Activated T-cell treated with anti-CD3 and anti-CD28 coated beads, Interleukin-2, amount 50 U/mL, for 72 hours (primary cell): ENCODE measurements at places on chromosomes 3 and 15. TPM values are rescaled to one million over a fixed set of nuclear protein-coding genes. Genes with fewer than 3 reads are reported as not detected.
A peak's percentile ranks its signal among the peaks of the same experiment; 100 is the strongest.

- no peaks in the 10 kb centered on the region for H3K4me1 ChIP-seq
- H3K4me3 ChIP-seq, result no peak overlapping the region
- H3K36me3 ChIP-seq, result no peaks in the 10 kb centered on the region
- no peak for DNase-seq
- H3K27ac ChIP-seq, result no peak overlapping the region
Observed at GRCh38 chr15:93913871-93914270, 317.5 kb upstream of the MCTP2 start.

GRCh38 chr3:53688066-53688465 lies 158.2 kb downstream of the CHDH start:
- no peak for DNase-seq
- H3K4me3 ChIP-seq, result no peak overlapping the region
- H3K27ac ChIP-seq, result no peak overlapping the region
- H3K27me3 ChIP-seq, result peaks cover 15% of the 10 kb centered on the region
- H3K4me1 ChIP-seq, result no peaks in the 10 kb centered on the region

The SLC25A36 gene
- 83.6 TPM for total RNA-seq

DNA sequence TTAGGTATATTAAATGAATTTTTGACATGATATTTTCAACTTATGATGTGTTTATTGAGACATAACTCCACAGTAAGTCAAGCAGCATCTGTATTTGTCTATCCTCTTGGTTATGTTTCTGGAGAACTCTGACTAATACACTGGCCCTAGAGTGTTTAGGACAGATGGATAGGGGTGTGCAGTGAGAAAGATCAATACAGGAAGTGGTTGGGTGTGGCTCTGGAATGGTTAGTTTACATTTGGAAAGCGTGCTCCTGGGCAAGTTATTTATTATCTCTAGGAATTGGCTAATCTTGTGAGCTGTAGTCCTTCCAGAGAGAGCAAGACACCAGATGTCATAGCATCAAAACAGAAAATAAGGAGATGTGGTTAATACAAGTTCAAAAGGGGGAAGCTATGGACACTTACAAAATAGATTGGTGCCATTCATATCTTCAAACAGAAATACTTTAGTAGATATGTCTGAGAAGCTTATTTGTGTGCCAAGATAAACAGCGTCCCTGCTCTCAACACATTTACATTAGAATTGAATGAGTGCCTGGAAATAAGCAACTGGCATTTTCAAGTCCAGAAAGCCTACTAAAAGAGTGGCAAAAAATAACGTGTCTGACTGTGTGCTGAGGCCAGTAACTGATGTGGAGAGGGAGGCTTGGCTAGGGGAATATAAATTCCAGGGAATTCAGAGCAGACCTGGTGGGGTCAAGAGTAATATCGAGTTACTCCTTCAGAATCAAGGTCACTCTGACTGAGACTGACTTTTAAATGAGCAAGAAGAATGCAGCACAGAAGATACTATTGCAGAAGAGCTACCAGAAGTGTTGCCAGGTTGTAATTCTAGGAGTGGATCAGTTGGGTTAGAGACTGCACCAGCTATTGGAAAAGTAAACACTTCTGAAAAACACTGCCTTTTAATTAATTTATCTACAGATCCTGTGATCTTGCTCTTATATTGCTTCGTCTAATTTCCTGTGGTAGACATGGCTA lies 33.4 kb upstream of the PLAAT1 start:
- H3K27ac ChIP-seq, result no peak overlapping the region
- H3K27me3 ChIP-seq, result no peaks in the 10 kb centered on the region
- H3K4me1 ChIP-seq, result no peaks in the 10 kb centered on the region
- no peak overlapping the region for H3K4me3 ChIP-seq

The GMPS gene
- 126 TPM for total RNA-seq

GRCh38 chr3:188607805-188608315 lies 453.9 kb downstream of the LPP start:
- no peak overlapping the region for H3K27ac ChIP-seq
- no peak overlapping the region for H3K4me3 ChIP-seq
- peaks cover 8% of the 10 kb centered on the region for H3K36me3 ChIP-seq
- H3K4me1 ChIP-seq, result peaks cover 7% of the 10 kb centered on the region
- no peaks in the 10 kb centered on the region for H3K27me3 ChIP-seq

The GRK7 gene
- not detected for total RNA-seq

The LMAN1L gene
- 0.53 TPM for total RNA-seq

DNA sequence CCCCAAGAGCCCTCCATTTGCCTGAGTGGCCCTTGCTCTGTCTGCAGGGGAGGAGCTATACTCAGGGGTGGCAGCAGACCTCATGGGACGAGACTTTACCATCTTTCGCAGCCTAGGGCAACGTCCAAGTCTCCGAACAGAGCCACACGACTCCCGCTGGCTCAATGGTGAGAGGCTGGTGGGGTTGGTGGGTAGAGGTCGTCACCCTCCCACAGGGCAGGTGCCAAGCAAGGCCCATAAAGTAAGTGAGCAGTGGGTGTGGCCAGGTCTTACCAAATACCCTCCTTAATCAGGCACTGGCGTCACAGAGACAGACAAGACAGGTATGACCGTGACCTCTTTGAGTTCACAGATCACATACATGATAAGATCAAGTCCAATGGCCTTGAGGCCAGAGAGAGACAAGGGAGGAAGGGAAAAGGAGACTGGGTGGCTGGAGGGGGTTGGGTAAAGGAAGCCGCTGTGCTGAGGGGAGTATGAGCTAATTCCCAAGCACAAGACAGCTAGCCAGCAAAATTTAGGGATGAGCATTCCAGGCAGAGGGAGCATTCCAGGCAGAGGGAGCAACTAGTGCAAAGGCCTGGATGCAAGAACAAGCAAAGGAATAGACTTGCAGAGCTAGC lies 2.5 kb downstream of the SEMA3B start:
- no peak overlapping the region for H3K4me3 ChIP-seq
- H3K27ac ChIP-seq, result no peak overlapping the region
- peaks cover 41% of the 10 kb centered on the region for H3K4me1 ChIP-seq
- peaks cover 45% of the 10 kb centered on the region for H3K27me3 ChIP-seq
- DNase-seq, result no peak

The PTH1R gene
- total RNA-seq, result not detected

The SNTN gene
- not detected for total RNA-seq

DNA sequence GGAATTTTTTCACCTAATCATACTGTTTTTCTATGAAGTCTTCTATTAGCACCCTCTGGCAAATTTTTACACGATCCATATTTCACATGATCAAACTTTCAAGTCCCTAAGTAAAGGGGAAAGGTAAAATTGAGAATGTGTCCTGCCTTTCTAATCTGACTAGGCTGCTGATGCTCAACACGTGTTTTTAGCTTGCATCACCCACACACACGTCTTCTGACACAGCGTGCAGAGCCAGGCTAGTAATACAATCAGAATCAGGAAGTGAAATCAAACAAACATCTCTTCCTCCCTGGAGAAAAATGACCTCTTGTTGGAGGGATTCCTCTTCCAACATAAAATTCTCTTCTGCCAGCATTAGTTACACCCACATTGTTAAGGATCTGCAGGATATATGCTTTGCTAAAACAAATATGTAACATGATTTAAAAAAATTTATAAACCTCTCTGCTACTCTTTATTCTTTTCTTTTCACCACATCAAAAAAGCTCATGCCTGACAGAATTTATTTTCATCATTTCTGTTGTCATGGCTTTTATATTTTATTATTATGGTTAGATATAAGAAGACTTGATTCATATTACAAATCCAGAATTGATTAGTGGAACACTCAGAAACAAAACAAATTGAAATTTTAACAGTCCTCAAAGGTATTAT lies 122.4 kb downstream of the RAP2B start:
- peak overlapping the region; percentile 62 for H3K4me3 ChIP-seq
- peak; percentile 39 for DNase-seq
- H3K27me3 ChIP-seq, result no peaks in the 10 kb centered on the region
- H3K27ac ChIP-seq, result peak overlapping the region; percentile 38
- H3K4me1 ChIP-seq, result peaks cover 40% of the 10 kb centered on the region
- no peaks in the 10 kb centered on the region for H3K36me3 ChIP-seq

GRCh38 chr15:78343276-78344060 lies 3.3 kb downstream of the CRABP1 start:
- no peak overlapping the region for H3K4me3 ChIP-seq
- no peaks in the 10 kb centered on the region for H3K36me3 ChIP-seq
- DNase-seq, result no peak
- H3K27ac ChIP-seq, result no peak overlapping the region
- no peaks in the 10 kb centered on the region for H3K4me1 ChIP-seq

DNA sequence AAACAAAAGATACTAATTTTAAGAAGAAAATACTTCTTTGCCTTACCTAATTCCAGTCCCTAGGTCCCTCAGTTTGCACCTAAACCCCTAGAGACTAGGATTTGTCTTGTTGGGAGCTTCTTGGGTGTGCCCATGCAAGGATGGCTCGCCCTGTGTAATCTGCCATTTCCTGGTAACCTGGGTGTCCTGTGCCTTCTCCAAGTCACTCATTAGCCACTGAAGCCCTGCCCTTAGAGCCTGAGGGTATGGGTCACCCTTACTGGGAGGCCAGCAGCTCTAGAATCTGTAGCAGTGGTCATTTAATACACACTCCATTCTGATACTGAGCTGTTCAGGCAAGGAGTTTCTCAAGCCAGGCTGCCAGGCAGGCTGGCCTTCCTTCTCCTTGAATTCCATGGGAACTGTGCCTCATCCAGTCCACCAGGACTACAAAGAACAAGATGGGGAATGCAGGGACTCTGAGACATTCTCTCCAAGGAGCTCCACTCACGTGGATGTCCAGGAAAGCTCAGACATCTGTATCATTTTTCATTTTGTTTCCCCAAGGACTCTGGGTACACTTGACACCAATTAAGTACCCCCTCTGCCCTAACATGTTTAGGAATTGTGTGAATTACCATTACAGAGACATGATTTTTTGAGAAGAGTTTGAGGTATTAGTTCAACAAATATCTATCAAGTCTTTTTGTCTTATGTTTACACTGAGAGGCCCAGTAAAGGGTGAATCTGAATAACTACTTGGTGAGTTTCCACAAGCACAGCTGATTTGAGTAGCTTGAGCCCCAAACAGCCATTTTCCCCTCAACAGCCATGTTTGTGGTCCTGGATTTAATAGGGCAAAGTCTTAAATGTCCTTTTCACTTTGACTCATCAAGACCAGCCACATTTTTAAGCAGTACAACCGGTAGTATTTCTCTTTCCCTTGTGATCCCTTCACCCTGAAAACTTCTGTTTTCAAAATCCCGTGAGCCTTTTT lies 52.6 kb downstream of the ARNT2 start:
- DNase-seq, result no peak
- H3K4me3 ChIP-seq, result no peak overlapping the region
- H3K4me1 ChIP-seq, result no peaks in the 10 kb centered on the region
- peaks cover 14% of the 10 kb centered on the region for H3K27me3 ChIP-seq
- no peak overlapping the region for H3K27ac ChIP-seq
- H3K36me3 ChIP-seq, result no peaks in the 10 kb centered on the region

GRCh38 chr3:187361835-187362234 lies 6.3 kb upstream of the RTP4 start:
- H3K36me3 ChIP-seq, result no peaks in the 10 kb centered on the region
- H3K4me3 ChIP-seq, result no peak overlapping the region
- H3K27ac ChIP-seq, result no peak overlapping the region
- H3K4me1 ChIP-seq, result peaks cover 10% of the 10 kb centered on the region

The TRIM42 gene
- total RNA-seq, result not detected

- H3K27me3 ChIP-seq, result peaks cover 36% of the 10 kb centered on the region
- H3K4me3 ChIP-seq, result no peak overlapping the region
- DNase-seq, result no peak
- H3K4me1 ChIP-seq, result no peaks in the 10 kb centered on the region
Observed at GRCh38 chr15:39511916-39512260, 69.0 kb upstream of the THBS1 start.

DNA sequence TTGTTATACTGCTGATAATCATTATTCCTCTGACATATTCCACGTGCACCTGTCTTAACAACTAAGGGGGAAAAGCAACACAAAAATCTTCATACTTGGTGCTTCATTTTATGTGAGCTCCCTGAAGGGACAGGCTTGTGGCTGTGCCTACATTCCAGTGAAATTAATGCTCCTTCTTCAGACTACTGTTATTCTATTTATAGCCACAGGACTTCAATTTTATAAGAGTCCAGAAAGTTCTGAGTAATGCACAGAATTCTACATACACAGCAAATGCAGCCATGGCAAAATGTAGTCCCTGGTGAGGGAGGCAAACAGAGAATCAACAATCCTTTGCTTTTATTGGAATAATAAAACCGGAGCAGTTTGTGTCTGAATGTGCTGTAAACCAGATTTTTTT lies 417.1 kb downstream of the RBMS3 start:
- no peaks in the 10 kb centered on the region for H3K4me1 ChIP-seq
- no peak overlapping the region for H3K4me3 ChIP-seq
- no peak for DNase-seq
- no peak overlapping the region for H3K27ac ChIP-seq
- peaks cover 15% of the 10 kb centered on the region for H3K27me3 ChIP-seq
- H3K36me3 ChIP-seq, result peaks cover 3% of the 10 kb centered on the region

The AMT gene
- total RNA-seq, result 7.5 TPM

The OR5K2 gene
- not detected for total RNA-seq

GRCh38 chr3:33834096-33834453 lies 35.6 kb downstream of the PDCD6IP start:
- H3K27ac ChIP-seq, result peak overlapping the region; percentile 92
- H3K27me3 ChIP-seq, result no peaks in the 10 kb centered on the region
- peaks cover 22% of the 10 kb centered on the region for H3K36me3 ChIP-seq
- H3K4me1 ChIP-seq, result peaks cover 24% of the 10 kb centered on the region

- no peak overlapping the region for H3K4me3 ChIP-seq
- no peak overlapping the region for H3K27ac ChIP-seq
- peaks cover 1% of the 10 kb centered on the region for H3K36me3 ChIP-seq
- H3K4me1 ChIP-seq, result no peaks in the 10 kb centered on the region
Observed at GRCh38 chr3:53938645-53939044, 47.0 kb upstream of the SELENOK start.

DNA sequence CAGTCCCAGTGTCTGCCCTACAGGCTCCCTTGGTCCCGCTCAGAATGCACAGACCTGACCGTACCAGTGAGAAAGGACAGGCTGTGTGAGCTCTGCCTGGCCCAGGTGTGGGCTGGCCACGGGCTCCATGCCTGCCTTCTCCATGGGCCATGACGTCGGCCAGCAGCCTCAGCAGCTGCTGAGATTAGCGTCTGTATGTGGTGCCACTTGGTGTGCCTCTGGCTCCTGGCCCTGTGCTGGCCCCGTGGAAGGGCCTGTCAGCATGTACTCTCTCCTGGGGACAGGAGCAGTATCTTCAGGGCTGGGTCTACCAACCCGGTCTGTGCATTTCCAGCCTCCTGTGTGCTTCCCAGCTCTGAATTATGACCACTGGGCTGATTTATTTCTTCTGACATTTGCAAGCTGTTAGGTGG lies 25.7 kb downstream of the KLF13 start:
- H3K27me3 ChIP-seq, result no peaks in the 10 kb centered on the region
- H3K4me3 ChIP-seq, result peak overlapping the region; percentile 97
- H3K36me3 ChIP-seq, result peaks cover 55% of the 10 kb centered on the region
- DNase-seq, result no peak
